ENCODE measurements at places on chromosomes 16 and 17.

- no peak for DNase-seq
Observed at GRCh38 chr17:57286399-57287105, 30.2 kb downstream of the MSI2 start.

GRCh38 chr16:9661336-9662017, 520.8 kb downstream of the GRIN2A start:
- DNase-seq, result no peak

GRCh38 chr16:57123216-57123973, 31.0 kb downstream of the CPNE2 start:
- DNase-seq, result no peak

- no peak for DNase-seq
Observed at GRCh38 chr17:65418622-65419021, 142.8 kb downstream of the AXIN2 start.

DNA sequence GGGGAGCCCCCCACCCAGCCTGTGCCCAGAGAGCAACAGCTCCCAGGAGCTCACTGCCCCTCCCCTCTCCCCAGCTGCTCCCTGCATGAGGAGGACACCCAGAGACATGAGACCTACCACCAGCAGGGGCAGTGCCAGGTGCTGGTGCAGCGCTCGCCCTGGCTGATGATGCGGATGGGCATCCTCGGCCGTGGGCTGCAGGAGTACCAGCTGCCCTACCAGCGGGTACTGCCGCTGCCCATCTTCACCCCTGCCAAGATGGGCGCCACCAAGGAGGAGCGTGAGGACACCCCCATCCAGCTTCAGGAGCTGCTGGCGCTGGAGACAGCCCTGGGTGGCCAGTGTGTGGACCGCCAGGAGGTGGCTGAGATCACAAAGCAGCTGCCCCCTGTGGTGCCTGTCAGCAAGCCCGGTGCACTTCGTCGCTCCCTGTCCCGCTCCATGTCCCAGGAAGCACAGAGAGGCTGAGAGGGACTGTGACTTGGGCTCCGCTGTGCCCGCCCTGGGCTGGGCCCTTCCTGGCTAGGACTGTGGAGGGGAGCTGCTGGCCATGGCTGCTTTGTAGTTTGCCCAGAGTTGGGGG, 584 bp downstream of the TCAP start:
- no peak for DNase-seq

- DNase-seq, result no peak
Observed at GRCh38 chr16:84314814-84315213, 20.1 kb downstream of the WFDC1 start.

GRCh38 chr16:84526794-84527531, 22.5 kb upstream of the MEAK7 start:
- no peak for DNase-seq

GRCh38 chr17:19372439-19372838, 5.9 kb upstream of the MAPK7 start:
- no peak for DNase-seq

DNA sequence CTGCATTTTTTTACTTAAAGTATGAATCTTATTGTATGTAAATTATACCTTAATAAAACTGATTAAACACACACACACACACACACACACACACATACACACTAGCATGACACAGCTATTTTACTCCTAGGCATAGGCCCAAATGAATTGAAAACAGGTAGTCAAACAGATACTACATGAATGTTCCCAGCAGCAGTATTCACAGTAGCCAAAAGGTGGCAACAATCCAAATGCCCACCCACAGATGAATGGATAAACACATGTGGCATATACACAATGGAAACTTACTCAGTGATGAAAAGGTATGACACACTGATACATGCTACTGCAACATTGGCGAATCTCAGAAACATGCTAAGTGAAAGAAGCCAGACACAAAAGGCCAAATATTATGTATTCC, 223.5 kb downstream of the CYB561 start:
- DNase-seq, result no peak

DNA sequence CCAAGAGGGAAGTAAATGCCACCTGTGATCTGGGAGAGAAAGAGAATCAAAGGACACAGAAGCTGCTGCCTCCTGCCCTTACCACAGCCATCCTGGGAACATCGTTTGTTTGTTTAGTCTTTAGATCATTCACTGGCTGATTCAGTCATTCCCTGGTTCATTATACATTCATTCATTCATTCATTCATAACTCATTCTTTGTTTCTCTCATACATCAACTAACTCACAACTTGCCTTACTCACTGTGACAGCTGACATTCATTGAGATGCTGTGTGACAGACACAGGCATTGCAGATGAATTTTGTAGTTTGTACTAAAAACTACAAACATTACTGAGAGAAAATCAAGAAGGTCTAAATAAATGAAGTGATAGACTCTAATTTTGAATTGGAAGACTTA, 291.0 kb upstream of the TNRC6C start:
- DNase-seq, result no peak

- no peak for DNase-seq
Observed at GRCh38 chr16:80875616-80876015, 71.2 kb upstream of the CDYL2 start.

DNA sequence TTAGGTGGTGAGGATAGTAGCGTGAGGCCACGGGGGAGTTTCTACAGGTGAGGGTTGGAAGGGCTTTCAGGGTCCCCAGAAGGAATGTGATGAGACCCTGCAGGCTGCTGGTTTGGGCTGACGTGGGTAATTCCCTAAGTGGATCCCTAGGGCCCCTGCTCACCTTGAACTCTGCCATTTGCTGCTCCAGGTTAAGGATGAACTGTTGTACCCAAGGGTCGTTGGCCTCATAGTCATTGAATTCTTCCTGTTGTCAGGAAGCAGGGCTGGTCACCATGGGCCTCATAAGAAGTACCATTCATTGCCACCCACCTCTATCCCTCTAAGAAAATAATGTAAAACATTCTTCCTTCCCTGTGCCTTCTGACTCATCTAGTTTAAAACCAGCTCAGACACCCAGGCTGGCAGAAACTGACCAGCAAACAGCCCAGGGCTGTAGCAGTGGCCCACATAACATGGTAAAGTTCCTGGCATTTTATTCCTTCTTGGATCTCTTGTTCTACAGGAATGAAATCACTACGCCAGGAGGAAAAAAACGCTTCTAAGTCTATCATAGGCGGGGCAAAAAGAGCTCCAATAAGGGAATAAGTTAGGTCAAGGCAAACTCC, 27.6 kb downstream of the FCSK start:
- no peak for DNase-seq

- DNase-seq, result no peak
Observed at GRCh38 chr16:54418903-54419302, 132.3 kb upstream of the IRX3 start.

All from iPS-NIHi11 (cell line).